Testis (tissue), 5 donors: ENCODE measurements at places on chromosomes 6 and 20. TPM values are rescaled to one million over a fixed set of nuclear protein-coding genes. Genes with fewer than 3 reads are reported as not detected.

Gene HSPA12B
- total RNA-seq, result 11.1 TPM

GRCh38 chr6:13159300-13159699, 169.0 kb downstream of the TBC1D7 start:
- DNase-seq, result no peak

Gene KCNK5
- 1.6 TPM for total RNA-seq

Gene SH3BGRL2
- 9.8 TPM for total RNA-seq

Gene INSM1
- total RNA-seq, result 2.7 TPM

GRCh38 chr6:37106554-37106953, 63.4 kb upstream of the PIM1 start:
- DNase-seq, result no peak

- no peak for DNase-seq
Measured at GRCh38 chr6:110939429-110940200, 18.9 kb upstream of the GTF3C6 start.
